Bronchial epithelial cell (primary cell): ENCODE measurements at places on chromosomes 13 and 19.

- DNase-seq = no peak
Observed at GRCh38 chr19:42497492-42498168, 30.7 kb downstream of the CEACAM1 start.

DNA sequence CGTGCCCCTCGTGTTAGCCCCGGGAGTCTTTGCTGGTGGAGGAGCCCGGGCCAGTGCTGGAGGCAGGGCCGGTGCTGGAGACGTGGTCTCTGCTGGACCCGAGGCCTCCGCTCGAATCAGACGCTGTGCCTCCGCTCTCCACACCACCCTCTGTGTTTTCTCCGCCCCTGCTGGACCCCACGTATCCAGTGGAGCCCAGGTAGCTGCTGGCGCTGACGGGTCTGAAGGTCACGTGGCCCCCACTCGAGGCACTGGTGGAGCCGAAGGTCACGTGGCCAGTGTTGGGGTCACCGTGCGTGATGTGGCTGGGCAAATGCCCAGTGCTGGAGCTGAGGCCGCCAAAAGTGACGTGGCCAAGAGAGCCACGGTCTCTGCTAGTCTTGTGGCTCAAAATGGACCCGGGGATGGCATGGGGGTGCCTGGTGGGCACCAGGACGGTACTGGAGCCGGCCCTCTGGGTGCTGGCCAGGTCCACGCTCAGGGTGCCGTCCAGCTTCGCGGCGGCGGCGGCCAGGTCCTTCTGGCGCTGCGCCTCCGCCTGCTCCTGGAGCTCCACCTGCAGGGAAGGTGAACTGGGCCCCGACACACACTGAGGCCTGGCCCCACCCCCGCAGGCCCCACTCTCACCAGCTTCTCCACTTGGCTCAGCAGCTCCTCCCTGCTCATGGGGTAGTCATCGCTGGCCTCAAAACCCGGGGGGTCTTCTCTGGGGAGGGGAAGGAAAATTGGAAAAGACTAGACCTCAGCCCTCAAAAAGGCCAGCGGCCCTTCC lies 27.3 kb downstream of the ZNF114 start:
- no peak for DNase-seq

DNA sequence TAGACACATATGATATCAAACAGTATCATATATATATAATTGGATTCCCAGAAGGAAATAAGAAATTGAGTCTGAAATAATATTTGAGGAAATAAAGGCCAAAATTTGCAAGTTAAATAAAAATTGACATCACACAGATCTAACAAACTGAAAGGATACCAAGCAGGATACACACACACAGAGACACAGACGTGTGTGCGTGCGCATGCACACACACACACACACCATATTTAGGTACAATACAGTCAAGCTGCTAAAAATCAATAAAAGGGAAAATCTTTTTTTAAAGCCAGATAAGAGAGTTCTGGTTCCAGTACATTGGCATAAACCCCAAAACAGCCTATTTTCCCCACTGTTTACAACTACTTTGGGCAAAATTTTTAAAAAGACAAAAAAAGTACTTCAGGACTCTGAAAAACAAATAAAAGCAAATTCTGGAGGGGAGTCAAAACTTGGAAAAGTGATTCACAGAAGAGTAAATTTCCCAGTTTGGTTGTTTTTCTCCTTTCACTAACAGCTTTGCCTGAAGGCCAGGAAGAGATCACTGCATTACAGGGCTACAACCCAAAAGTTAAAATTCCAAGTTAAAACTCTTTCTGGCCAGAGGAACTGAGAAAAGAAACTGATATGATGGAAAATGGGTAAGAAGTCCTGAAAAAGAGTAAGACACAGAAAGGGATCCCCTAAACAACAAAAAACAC lies 16.2 kb downstream of the MYCBP2 start:
- DNase-seq = no peak

- DNase-seq = peak; percentile 42
Observed at GRCh38 chr13:48575031-48575430, 42.2 kb upstream of the RCBTB2 start.

GRCh38 chr19:16293118-16294091 lies 31.2 kb upstream of the KLF2 start:
- peak; percentile 20 for DNase-seq

- DNase-seq = no peak
Observed at GRCh38 chr13:85314686-85315085, 484.5 kb downstream of the SLITRK6 start.

DNA sequence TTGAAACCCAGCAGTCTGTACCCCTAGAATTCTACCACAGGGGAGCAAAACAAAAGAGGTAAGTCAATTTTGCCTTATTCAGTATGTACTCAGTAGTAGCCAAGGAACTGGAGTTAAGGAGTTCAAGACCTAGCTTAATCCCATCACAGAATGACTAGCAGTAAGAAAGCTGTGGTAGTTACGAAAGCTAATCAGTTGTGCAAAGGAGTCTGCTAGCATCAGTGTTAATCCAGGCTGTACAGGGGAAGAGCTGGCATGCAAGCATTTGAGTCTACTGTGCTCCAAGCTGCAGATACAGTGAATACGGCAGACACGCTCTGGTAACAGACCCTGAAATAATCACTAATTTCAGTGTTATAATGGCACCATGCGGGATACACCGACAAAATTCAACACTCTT lies 4.7 kb downstream of the DNMT1 start:
- no peak for DNase-seq

GRCh38 chr13:75170311-75170710 lies 311.7 kb downstream of the TBC1D4 start:
- DNase-seq = no peak

DNA sequence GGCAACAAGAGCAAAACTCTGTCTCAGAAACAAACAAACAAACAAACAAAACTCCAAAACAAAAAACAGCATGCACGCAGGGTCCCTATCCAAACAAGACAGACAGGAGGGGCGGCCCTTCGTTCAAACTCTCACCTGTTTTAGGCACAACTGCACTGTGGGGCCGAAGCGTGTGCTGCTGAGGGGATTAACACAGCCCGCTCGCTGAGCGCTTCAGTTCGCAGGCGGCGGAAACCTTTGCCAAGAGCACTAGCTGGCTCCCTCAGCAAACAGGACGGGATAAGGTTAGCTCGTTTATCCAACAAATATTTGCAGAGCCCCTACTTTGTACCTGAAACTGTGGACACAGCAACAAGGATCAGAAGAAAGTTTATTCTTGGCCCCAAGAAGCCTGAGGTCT lies 1.6 kb upstream of the ADPRHL1 start:
- DNase-seq = no peak

DNA sequence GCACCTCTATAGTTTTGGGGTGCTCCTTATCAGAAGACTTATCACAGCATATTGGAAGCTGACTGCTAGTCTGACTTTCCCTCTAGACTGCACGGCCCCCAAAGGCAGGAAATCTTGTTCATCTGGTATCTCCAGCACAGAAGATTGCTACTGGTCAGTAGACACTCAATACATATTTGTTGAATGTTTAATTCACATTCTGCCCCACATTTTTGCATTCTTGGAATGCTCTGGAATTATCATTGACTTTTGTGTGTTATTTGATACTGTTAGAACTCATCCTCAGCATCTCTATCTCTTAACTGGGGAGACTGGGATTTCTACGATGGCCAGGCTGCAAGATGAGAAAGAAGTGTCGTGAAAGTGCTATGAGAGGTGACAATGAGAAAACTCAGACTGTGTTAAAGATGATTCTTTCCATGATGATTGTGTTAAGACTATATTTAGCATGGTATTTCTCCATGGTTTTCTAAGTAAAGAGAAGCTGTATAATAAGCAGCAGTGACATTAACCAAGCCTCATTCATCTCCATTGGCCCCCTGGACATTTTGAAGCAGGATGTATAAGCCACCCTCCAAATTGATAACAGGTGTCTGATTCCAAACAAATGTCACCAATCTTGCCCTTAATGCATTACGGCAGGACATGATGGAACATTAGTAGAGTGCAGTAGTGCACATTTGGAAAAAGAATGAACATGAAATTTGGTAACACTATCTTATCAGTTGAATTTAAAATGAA lies 440.9 kb downstream of the RFC3 start:
- DNase-seq = no peak

GRCh38 chr19:52464798-52465470 lies 11.6 kb downstream of the ZNF578 start:
- no peak for DNase-seq

DNA sequence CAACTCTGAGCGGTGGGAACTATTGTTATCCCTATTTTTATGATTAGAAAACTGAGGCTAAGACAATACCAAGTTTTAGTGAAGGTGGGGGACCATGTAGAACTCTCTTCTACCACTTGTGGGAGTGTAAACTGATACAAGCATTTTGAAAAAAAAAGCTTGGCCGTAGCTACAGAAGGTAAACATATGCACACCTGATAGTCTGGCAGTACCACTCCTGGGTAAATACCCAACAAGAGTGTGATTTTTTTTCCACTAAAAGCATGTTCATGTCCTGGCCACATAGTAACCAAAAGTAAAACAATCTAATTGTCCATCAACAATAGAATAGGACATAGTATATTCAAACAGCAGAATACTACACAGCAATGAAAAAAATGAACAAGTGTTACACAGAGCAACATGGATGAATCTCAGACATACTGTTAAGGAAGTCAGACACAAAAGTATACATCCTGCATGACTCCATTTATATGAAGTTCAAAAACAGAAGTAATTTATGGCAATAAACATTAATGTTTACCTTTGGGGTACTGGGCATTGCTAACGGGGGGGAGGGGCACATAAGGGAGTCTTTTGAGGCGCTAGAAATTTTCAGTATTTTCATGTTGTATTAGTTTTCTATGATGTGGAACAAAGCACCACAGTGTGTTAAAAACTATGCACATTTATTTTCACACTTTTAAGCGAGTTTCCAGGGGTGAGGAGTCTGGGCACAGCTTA lies 6.4 kb upstream of the SPATA13 start:
- no peak for DNase-seq

DNA sequence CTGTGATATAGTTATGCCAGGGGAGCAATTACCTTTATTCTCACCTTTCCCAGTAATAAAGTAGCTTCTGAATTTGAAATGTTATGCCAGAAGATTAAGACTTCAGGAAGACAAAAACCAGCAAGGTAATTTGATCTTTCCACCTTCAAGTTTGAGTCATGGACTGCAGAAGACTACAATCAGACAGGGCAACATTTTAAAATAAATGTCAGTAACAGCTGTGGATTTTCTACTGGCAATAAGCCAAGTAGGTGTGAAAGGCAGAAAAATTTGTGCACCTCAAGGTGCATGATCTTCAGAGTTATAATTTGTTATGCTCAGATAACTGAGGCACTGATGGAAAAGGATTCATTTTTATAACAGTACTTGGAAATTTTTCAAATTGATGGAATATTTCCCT lies 54.9 kb downstream of the SLITRK1 start:
- DNase-seq = peak; percentile 20

GRCh38 chr13:97077341-97077740 lies 83.1 kb upstream of the OXGR1 start:
- DNase-seq = no peak

DNA sequence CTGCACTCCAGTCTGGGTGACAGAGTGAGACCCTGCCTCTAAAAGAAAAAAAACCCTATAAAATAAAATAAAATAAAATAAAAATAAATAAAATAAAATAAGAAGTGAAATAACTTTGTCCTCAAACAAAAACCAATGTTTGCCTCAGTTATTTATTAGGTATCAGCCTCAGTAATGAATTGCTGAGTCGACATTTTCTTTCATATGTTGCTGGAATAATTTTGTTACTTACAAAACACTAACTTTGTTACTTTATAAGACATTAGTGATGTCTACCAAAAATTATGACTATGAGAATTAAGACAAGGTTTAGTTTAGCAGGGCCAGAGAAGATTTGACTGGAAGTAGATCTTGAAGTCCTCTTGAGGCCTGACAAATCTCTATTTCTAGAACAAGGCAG lies 2074.5 kb upstream of the PCDH20 start:
- no peak for DNase-seq

- DNase-seq = no peak
Observed at GRCh38 chr19:14091813-14092462, 1.4 kb upstream of the SAMD1 start.

DNA sequence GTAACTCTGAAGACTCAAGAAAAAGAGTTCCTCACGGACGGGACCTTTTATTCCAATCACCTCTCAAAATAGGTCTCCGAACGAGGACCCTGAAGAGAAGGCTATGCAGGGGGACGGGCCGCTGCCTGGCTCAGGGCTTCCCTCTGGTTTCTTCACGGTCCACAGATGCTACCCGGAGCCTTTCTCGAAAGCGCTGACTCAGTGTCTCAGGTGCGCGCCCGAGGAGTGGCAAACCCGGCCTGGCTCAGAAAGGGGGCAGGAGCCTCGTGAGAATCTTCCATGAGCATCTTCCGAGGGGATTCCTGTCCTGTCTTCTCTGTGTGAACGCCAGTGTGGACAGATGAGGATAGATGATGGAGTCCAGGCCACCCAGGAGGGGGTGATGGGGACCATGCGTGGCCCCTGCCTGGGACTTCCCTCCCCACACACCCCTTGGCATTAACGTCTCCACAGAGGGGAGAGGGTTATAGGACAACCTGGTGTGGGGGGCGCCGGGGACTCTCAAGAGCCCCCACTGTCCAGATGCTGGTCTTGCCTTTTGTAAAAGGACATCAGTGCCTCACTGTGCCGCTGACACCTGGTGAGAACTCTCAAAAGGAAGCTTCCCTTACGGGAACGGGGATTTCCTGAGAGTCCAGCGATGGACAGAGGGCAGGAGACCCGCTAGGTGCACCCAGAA lies 16.5 kb downstream of the LSM4 start:
- no peak for DNase-seq

DNA sequence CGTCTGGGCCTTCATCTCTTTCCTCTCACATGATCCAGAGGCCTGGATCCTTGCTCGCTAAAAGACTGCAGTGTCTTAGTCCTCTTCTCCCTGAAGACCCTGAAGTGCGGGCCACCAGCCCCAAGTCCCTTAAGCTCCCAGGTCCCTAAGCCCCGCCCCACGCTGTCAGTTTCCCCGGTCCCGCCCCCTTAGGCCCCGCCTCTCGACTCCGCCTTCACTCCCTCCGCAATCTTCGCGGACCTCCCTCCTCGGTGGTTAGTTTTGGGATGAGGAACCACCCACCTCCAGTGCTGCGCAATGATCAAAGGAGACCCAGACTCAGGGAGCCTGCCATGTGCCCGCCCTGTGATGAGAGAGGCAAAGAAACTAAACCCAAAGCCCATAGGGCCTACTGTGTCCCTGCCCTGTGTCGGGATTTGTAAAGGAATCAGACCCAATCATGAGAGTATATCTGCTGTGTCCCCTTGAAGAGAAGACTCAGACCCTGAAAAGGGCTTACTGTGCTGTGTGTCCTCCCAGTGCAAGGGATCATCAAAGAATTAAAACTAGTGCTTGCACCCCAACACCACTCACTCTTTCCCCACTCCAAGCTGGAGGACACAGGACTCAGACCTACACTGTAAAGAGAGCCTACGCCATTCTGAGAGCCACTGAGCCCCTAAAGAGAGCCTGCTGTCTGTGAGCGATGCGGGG lies 3.0 kb upstream of the COX6B1 start:
- peak; percentile 42 for DNase-seq
